Immature natural killer cell (primary cell): ENCODE measurements at places on chromosomes 7 and 10.
A peak's percentile ranks its signal among the peaks of the same experiment; 100 is the strongest.

GRCh38 chr7:117871401-117871777, 1.9 kb downstream of the CTTNBP2 start:
- DNase-seq, result no peak

DNA sequence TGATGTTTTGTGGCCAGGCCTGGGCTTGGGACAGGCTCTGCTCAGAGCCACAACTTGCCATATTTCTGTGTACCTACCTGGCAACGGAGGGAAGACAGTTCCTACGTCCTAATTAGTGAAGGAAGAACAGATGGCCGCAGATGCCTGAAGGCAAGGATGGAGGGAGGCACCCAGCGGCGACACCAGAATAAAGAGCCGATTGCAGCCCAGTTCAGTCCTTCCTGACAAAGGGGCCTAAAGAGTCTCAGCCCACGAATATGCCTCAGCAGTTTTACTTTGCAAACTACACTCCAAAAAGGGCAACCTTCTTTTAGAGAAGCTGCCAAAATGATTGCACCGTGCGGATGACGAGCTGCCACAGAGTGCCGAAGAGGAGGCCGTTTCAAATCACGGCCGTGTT, 585.8 kb downstream of the GLRX3 start:
- DNase-seq, result no peak

GRCh38 chr10:101263150-101263752, 34.0 kb upstream of the LBX1 start:
- no peak for DNase-seq

DNA sequence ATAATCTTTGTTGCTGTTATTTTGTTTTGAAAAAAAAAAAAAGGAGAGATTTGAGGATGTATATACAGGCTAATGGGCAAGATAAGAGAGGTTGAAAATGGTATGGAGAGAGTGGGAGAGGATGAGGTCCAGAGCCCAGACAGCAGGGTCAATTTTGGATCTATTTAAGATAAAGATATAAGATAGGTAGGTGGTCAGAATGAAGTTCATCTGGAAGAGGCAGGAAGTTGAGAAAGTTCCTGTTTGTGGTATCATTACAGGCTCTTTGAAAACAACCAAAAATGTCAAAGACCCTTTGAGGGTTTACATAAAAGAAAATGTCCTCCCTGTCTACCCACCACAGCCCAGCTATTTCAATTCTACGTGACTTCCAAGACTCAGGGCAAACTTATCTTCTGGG, 7.5 kb downstream of the CEP41 start:
- no peak for DNase-seq

GRCh38 chr7:155793720-155794119, 18.5 kb downstream of the SHH start:
- DNase-seq, result no peak

DNA sequence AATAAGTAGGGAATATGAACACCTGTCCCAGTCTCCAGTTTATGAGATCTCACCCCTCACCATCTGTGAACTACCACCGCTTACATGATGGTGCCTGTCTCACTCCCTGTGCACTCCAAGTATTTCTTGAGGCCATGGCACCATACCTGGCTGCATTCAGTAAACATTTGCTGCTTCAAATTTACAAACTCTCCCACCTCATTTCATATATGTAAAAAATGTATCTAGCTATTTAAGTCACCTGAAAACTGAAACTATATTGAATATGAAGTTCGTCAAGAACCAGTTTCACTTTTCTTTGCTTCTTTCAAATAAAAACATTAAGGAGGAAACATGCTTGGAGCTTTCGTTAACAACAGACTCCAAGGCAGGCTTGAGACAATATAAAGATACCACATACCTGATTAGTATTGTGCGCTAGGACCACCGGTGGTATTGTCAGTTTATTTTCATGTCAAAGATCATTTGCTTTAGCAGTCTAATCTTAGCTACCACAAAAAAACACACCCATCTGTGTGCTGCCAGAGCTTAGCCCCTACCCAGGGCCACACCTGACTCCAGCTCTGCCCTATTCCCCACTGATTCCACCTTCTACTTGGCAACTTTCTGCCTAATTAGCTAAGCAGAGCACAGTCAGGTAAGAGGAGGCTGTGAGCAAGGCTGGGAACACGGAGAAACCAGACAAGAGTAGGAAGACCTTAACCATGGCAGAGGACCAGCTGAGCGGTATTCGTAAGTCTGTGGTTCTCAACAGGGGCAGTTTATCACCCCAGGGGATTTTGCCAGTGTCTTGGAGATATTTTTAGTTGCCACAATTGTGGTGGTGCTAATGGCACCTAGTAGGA, 92.0 kb downstream of the ZFAND4 start:
- DNase-seq, result peak; percentile 64

DNA sequence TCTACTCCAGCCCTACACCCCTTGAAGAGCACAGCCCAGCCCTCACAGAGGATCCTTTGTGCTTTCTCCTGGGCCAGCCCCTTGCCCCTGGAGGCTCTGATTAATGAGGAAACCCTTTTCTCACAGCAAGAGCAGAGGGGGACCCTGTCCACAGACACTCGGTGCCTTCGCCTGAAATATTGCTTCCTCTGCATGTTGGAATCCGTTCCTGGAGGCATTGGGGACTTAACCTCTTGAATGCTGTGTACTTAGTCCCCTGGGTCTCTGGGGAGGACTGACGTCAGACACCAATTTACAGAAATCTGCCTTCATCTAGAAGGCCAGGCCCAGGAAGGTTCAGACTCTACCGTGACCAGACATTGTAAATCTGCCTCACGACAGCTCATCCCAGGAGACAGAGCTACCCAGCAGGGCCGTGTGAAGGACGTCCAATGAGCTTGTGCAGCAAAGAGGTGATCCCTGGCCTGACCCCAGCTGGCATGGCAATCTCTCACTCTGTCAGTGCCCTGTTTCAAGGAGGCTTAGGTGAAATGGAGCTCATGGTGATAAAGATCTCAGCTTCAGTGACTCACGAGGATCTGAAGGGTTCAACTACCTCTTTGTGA, 8.1 kb upstream of the TMEM72 start:
- DNase-seq, result no peak

DNA sequence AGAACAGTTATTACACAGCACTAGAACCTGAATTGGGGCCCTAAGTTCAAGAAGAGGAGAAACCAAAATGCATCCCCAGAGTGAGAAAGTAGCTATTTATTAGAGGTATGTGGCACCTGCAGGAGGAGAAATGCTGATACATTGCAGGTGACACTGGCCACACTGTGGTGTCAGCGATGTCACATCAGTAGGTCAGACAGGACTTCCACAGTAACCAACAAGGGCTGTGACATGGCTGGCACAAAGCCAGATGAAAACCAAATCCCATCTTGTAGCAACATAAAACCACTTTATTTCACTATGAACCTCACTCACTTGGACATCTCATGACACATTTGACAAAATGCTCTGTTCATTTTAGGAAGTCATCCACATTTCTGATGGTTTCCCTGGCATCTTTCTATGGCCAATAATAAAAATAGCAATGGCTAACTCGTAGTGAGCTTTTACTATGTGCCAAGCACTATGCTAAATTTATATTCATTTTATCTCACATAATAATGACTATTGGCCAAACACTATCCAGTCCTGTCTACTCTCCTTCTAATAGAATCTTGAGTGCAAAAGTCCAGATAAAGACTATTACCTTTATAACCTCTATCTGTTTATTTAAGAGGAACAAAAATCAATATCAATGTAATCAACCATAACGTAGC, 154.2 kb downstream of the TSPAN12 start:
- DNase-seq, result no peak

DNA sequence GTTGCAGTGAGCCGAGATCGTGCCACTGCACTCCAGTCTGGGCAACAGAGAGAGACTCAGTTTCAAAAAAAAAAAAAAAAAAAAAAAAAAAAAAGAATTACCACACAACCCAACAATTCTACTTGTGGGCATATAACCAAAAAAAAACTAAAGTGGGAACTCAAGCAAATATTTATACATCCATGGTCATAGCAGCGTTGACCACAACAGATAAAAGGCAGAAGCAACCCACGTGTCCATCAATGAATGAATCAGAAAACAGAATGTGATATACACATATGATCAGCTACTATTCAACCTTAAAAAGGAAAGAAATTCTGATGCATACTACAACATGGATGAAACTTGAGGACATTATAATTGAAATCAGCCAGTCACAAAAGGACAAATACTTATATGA, 179.3 kb upstream of the NEBL start:
- DNase-seq, result no peak

DNA sequence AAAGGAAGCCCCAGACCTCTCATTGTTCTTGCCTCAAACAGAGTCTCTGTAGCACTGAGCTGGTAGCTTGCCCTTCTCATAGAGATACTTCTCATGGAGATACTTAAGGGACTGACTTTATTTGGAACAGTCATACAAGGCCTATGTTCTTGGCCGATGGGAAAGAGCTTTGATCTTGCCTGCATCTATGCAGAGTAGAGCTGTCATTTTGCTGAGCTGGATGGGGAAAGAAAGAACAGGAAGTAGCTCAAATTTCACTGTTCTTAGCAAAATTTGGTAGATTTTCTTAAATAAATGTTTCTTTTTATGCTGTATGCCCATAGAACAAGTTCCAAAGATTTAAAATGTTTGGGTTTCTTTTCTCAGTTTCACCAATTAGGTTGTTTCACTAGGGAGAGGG, 119.3 kb upstream of the SEC61G start:
- DNase-seq, result no peak

- no peak for DNase-seq
Measured at GRCh38 chr10:50522908-50523307, 100.8 kb downstream of the SGMS1 start.

DNA sequence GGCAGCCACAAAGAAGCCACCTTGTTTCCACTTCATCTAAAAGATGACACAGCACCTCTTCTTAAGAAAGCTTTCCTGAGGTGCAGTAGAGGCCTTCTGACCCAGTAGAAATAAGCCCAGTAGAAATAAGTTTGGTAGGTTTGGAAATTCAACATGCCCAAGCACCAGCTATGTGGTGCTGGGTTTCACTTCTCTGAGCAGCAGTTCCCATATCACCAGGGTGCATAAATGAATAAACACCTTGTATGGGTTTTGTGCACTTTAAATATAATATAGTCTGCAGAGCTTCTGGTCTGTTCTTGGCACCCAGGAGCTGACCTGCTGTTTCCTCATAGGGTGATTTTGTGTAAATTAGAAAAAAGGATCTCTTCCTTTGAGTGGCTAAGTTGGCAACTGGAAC, 492.4 kb upstream of the SORCS1 start:
- no peak for DNase-seq

- DNase-seq, result no peak
Measured at GRCh38 chr10:27717224-27717623, 28.4 kb downstream of the MKX start.

GRCh38 chr10:131354380-131354779, 42.9 kb upstream of the TCERG1L start:
- DNase-seq, result no peak

GRCh38 chr7:51019191-51019844, 236.6 kb upstream of the GRB10 start:
- no peak for DNase-seq

- DNase-seq, result no peak
Measured at GRCh38 chr10:114492351-114493037, 88.2 kb upstream of the AFAP1L2 start.

GRCh38 chr10:52220947-52221346, 93.1 kb upstream of the DKK1 start:
- DNase-seq, result no peak

- DNase-seq, result no peak
Measured at GRCh38 chr7:126973066-126973465, 279.7 kb downstream of the GRM8 start.

DNA sequence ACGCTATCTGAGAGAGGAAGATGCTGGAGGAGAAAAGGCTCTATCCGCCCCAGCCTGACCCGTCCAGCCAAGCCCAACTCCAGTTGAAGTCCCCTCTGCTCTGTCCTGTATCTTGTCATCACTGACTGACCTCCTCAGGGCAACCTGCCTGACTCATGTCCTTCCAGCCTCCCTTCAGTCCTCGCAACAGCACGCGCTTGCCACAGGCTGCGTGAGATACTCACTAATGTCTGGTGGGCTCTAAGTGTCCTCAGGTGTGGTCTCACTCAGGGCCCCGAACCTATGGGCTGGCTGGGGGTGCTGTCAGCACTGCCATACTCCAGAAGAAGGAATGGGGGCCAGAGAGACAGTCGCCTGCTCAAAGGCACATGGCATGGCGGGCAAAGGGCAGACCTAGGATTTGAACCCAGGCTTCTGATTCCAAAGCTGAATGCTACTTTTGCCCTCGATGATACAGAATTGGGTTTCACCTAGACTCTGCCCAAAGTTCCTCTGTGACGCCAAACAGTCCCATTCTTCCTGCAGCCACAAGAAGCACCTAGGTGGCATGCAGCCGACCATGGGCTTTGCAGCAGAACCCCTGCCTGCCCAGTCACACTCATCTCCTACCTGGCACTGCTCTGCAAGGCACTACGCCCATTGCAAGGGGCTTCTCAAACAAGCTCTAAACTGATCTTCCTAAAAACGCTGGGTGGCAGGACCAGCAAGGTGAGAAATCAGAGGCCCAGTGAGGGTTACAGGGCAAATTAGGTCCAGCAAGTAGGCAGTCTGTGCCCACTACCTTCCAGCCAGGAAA, 8.5 kb downstream of the FAM53B start:
- DNase-seq, result no peak

- no peak for DNase-seq
Measured at GRCh38 chr7:41110186-41110585, 592.7 kb downstream of the INHBA start.

- DNase-seq, result no peak
Measured at GRCh38 chr10:128050936-128051335, 75.3 kb downstream of the MKI67 start.

DNA sequence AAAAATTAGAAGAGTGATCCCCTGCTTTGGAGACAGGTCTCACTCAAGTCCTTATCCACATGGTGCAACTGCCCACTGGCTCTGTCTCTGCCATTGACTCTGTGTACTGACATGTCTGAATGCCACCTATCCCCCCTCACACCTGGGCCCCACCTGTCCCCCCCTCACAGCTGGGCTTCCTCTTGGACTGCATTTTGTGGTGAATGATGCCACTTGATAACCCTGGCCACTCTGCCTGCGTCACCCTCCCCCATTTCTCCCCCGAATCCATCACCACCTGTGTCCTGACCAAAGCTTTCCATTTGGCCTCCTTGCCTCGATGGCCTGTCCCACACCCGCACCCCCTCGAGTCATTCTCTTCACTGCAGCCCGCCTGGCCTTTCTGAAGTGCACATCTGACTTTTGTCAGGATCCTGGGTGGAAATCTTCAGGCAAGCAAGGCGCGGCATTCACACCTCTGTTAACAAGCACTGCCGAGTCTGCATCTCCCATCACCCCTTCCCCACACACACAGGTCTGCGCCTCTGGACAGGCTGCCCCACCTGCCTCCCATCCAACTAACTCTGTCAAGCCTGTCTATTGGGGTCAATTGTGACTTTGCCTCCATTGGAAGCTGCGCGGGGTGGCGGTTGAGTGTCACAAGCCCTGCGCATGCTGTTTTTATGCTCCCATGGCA, 175.3 kb upstream of the KLF14 start:
- no peak for DNase-seq

DNA sequence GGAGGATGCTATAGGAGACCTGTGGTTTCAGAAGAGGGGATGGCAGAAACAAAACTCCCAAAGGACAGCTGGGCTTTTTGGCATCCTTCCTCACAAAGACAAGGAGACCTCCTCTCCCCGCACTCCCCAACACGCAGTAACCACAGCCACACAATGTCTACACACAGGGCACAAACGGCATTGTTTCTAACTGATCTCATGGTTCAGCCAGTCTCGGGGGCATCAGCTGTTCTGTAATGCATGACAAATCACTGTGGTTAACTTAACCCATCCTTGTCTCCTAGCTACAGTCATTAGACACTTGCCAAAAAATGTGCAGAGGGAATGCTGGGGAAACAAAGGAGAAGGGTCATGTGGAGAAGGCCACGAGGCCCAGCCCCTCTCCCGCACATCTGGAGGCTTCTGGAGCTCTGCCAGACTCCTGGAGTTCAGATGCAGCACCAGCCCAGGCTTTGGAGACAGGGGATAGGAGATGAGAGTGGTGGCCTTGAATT, 7.6 kb upstream of the ADAMTS14 start:
- no peak for DNase-seq
